Stimulated activated CD4-positive, alpha-beta T cell treated with anti-CD3 and anti-CD28 coated beads, Interleukin-15, amount 100 ng/mL, for 1 hour (primary cell): ENCODE measurements at places on chromosomes 1 and 21.

GRCh38 chr1:27607239-27607804 lies 3.4 kb upstream of the AHDC1 start:
- DNase-seq: no peak

DNA sequence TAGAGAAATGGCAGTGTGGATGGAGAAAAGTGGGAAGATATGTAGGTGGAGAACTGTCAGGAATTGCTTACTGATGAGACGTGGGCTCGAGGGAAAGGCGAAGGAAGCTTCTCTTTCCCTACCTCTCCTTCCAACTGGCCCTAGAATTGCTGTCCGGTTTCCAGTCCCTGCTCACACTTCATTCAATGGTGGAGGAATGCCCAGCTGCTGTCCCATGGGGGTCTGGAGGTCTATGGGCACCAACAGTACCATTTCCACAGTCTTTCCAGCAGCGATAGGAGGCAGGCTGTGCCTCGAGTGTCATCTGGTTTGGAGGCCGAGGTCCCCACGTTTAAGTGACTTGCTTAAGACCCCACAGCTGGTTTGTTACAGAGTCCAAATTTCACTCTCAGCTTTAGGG lies 31.5 kb upstream of the CD1D start:
- DNase-seq: no peak

- DNase-seq: no peak
Observed at GRCh38 chr1:197213193-197213592, 54.9 kb upstream of the CRB1 start.

DNA sequence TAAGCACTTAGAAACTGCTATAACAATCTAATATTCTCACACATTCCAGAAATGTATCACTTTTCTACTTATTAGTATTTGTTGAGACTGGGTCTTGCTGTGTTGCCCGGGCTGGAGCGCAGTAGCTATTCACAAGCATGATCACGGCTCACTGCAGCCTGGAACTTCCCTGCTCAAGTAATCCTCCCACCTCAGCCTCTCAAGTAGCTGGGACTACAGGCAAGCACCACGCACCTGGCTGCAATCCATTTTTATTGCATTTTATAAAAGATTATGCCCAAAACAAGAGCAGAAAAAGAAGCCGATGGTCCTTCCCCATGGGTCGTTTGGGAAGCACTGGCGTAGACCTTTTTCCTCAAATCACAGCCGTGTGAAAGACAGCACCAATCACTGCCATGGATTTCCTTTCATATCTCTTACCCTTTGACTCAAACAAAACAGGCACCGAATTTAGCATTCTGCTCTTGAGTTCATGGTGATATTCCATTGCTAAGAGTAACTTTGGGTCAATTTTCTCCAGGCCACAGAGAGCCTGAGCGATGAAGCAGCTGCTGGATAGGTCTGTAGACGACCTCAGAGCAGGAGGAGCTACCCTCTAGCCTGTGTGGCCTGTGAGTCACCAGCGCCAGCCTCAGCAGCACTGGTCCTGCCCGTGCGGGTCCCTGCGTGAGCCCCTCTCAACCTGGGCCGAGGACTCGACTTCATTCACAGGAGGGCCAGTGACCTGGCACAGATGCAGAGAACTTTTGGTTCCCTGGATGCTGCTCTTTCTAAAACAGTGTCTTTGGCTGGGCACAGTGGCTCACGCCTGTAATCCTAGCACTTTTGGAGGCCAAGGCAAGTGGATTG lies 80.8 kb downstream of the PIK3CD start:
- DNase-seq: no peak

GRCh38 chr1:161885759-161886158 lies 119.6 kb downstream of the ATF6 start:
- DNase-seq: no peak

- DNase-seq: no peak
Observed at GRCh38 chr21:18467715-18468114, 64.1 kb upstream of the TMPRSS15 start.

DNA sequence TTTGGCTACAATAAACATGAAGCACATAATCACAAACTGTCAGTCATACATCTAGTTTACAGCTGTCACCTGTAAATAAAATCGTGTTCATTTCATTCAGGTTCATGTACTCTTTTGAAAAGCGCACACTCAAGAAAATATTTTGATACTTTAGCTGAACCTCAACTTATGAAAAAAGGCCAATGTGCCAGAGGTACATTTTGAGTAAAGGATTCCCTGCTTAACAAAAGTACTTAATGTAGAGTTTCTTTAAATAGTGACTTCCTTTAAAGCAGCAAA lies 37.7 kb upstream of the SLC30A10 start:
- no peak for DNase-seq

DNA sequence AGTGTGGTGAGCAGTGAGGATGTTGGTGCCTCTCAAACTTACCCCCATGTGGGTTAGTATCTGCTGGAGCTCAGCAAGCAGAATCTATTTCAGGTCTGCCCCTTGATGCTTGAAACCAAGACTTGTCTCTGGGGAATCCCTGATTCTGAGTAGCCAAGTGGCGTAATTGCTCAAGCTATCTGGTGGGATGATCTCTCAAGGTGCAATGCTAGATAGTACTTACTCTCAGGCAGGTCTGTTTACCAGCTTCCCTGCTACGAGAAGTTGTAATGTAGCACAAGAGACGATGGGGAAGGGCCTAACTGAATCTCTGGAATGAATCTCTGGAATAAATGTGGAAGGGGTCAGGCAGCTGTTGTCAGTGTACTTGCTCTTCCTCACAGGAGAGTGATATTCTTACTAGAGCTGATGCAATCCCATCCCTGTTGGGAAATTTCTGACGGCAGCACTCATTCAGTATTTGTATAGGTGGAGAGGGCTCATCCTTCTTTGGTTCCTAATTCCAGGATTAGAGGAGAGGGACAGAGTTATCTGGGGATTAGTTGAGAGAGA lies 65.4 kb downstream of the MACF1 start:
- no peak for DNase-seq

- no peak for DNase-seq
Observed at GRCh38 chr1:108703939-108704338, 8.8 kb upstream of the FNDC7 start.

- DNase-seq: no peak
Observed at GRCh38 chr1:173444757-173445156, 32.4 kb upstream of the PRDX6 start.

DNA sequence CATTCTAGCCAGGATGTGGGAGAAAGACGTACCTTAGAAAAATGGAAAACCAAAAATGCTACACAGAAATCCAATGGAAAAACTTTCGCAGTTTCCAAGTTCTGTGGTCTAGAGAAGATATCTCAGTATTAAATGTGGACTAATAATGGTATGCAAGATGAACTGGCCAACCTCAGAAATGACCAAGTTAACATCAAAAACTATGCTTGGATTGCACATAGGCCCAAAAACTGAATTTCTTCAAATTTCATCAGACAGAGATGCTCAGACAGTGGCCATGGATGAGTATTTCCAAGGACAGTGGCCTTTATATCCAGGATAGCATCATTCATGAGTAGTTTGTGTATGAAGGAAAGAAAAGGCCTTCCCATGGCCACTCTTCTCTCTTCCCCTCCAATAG lies 132.2 kb downstream of the TIAM1 start:
- DNase-seq: no peak

GRCh38 chr1:98210563-98210962 lies 289.7 kb upstream of the DPYD start:
- DNase-seq: no peak

- no peak for DNase-seq
Observed at GRCh38 chr21:39511102-39511501, 59.3 kb downstream of the SH3BGR start.

DNA sequence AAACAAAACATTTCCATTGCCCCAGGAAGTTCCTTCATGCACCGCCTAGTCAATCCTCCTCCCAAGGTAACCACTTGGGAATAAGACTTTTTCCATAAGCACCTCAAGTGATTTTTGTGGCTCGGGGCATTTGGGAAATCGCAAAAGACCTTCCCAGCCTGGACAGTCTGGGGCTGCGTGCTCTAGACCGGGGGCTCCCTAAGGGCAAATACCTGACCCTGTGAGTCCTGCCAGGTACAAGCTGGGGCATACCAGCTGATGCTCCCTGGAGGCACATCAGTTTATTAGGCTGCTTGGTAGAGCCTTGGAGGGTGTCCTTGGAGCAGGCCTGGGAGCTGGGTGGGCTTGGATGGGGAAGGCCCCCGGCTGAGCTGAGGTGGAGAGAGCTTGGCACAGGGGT lies 34.4 kb downstream of the ALPL start:
- DNase-seq: no peak

- no peak for DNase-seq
Observed at GRCh38 chr1:48688102-48688760, 88.5 kb downstream of the BEND5 start.

DNA sequence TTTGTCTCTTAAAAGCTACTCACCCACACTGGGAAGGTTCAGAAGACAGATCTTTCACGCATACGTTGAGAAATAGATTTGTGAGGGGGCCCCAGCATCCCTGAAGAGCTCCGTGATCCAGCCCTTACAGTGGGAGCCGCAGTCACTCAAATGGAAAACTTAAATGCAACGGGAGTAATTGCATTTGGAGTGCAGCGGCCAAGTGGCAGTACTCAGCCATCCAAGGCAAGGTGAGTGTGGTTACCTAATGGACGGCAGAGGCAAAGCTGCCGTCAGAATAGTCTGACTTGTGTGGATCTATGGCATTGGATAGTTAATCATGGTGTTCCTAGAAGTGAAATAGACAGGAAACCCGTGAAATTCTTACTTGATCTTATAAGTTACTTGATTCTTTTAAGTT lies 5.1 kb downstream of the SPSB1 start:
- no peak for DNase-seq

DNA sequence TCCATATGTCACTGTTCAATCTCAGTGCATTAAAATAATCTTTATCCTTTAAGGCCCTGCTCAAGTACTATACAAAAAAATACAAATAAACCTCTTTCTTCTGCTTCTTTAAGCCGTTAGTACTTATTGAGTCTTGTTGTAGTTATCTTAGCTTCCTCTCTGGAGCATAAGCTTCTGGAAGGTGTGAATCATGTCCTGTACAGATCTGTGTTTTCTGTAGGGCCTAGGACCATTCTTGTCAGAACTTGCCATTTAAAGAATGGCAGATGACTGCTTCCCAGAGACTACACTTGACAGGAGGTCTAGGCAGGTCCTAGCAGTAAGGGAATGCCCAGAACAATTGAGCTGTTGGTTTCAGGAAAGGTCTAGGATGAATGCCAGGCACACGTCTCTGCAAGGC lies 12.9 kb downstream of the NEK7 start:
- no peak for DNase-seq

- no peak for DNase-seq
Observed at GRCh38 chr1:25676488-25676887, 59.9 kb downstream of the MAN1C1 start.

DNA sequence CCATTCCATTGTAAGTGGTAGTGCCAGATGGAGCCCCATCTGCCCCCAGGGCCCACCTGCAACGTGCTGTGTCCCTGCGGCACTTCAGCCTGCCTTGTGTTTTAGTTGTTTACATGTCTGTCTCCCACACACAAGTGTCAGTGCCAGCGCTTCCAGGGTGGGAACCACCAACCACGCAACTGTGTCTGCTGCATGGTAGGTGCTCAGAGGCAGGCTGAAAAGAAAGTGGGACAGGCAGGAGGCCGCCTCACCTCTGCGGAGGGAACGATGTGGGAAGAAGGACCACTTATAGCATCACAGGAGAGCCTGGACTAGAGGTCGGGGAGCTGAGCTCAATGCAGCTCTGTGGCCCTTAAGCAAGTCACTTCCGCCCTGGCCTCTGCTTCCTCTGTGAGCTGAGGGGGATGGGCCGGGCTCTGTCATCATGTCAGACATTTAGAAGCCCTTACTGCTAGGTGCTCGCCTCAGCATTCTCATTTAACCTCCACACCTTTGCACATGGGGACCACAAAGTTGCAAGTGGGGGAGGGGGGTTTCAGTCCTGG lies 17.9 kb downstream of the SLC9A1 start:
- peak; percentile 57 for DNase-seq

DNA sequence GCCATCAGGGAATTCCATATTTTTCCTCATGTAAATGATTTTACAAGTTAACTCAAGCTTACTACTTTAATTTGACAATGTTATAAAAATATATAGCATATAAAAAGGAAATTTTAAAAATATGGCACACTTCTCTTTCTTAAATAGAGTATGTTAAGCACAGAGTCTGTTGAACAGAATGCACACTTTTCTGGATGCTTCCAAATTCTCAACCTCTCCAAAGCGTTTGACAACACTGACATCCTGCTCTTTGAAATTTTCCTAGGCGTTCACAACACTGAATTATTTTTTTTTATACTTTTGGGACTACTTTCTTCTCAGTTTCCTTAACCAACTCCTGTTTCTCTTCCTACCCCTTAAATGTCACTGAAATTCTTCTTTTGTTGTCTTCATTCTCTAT lies 117.8 kb upstream of the PLXNA2 start:
- no peak for DNase-seq

DNA sequence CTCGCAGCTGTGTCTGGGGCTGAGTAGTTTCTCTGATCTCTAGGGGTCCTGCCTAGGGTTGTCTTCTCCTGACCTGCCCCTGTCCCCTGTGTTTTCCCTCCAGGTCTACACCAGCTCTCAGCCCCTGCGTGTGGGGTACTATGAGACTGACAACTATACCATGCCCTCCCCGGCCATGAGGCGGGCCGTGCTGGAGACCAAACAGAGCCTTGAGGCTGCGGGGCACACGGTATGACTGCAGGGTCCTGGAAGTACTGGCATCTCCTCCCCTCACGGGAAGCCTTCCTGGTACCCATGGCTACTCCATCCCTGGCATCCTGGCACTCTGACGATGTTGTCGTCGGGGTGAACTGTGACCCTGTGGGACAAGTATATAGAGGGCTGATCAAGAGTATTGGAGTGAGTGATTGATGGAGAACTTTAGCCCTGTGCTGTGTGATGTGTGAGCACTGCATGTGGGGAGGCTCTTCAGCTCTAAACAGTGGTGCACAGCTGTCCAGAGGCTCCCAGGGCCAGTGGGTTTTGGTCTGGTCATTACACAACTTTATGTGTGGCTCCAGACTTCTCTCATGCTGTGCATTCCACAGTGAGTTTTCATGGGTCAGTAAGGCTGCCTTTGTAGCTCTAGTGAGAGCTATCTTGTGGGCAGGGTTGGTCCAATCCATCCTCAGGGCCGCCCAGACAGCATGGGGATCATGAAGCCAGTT lies 14.4 kb downstream of the FAAH start:
- no peak for DNase-seq

- DNase-seq: no peak
Observed at GRCh38 chr1:214102907-214103306, 115.1 kb downstream of the PROX1 start.

- DNase-seq: no peak
Observed at GRCh38 chr1:101282314-101283038, 45.7 kb downstream of the S1PR1 start.

- DNase-seq: no peak
Observed at GRCh38 chr1:233197940-233198339, 97.6 kb downstream of the PCNX2 start.

- DNase-seq: no peak
Observed at GRCh38 chr1:113391649-113392271, 1.4 kb downstream of the MAGI3 start.

GRCh38 chr1:246875041-246876026 lies 56.4 kb downstream of the AHCTF1 start:
- no peak for DNase-seq
